Heart right ventricle (tissue), 16 donors: ENCODE measurements at places on chromosomes 7 and 10. TPM values are rescaled to one million over a fixed set of nuclear protein-coding genes. Genes with fewer than 3 reads are reported as not detected.

- DNase-seq = no peak
These were observed 7.9 kb downstream of the ESYT2 start for GRCh38 chr7:158821171-158822031.

DNA sequence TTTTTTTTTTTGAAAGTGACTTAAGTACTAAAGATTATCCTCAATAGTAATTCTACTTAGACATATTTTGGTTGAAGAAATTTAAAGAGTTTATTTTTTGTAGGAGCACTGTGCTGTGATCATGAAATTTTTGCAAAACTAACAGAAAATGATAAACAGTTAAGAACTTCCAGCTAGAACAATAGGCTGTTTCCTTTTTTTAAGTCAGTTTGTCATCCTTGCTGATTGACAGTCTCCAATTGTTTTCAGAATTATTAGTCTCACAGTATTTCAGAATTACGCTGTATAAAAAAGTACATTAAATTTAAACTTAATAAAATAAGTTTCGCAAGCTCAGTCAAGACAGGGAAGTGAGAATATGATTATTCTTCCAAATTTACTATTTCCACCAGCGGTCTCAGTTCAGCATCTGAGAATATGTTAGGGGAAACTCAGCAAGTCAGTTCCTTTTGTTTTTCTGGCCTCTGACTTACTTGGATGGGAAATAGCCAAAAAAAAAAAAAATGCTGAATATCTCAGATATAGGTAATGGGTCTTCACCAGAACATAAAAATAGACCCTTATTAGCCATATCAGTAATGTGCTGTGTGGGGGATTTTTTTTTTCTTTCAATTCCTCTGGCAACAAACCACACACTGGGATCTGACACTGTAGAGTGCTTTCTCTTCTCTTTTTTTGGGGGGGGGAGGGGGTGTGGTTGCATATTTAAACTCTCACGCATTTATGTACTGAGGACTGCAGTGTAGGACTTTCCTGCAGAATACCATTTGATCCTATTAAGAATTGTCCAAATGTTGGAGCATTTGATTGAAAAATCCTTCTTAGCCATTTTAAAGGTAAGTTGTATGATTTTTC lies at the start of gene CD36:
Gene CD36, plus strand, starts transcription at position 732 of the 855 bp plus-strand sequence. CDS start 8,099 bp downstream, outside the sequence.
- peak; percentile 70 for DNase-seq

DNA sequence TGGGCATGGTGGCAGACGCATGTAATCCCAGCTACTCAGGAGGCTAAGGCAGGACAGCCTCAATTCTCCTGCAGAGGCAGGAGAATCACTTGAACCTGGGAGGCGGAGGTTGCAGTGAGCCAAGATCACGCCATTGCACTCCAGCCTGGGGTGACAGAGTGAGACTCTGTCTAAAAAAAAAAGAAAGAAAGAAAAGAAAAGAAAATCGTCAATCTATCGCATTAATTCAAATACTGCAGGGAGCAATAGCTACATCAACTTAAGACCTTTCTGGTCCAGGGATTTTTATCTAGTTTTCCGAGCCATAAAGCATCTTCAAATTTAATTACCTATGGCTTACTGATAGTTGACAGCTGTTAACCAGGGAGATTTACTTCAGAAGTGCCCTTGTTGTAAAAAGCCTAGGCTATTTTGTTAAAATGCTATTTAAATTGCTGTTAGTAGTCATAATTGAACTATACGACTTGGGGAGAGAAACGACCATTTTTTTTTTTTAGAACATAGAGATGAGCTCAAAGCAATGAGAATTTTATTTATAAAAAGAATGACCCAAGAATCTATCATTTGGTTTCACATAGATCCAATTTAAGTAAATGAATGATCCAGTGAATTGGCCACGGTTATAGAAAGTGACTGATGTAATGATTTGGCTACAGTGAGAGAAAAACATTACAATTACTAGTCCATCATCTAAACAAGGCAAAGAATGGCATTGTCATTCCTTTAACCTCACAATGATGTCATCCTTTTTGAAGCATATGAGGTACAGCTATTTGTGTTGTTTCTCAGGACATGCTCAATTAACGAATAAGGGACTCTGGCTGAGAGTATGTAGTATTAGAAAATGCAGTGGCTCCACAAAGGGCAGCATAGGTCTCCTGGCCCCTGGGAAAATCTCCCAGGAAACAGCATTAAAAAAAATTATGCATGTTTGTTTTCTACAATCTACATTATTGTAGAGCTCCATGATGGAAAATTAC lies 85.3 kb downstream of the SEMA3C start:
- DNase-seq = no peak

DNA sequence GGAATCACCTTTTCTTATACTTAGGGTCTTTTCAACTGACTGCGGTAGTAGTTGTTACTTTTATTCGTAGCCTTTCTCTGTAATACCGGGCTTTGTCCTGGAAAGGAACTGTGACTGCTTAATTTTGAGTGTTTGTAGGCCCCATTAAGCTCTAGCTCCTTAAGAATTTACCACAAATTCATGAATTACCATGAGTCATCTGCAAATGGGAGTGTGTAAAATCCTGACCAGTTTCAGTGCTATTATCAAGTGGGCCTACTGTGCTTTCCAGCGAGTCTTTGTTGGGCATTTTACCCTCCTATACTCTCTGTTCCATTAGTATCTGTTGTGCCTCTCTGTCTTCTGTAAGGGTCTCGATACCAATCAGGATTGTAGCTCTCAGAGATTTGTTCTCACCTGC lies 49.7 kb downstream of the ZMYND11 start:
- DNase-seq = no peak

DNA sequence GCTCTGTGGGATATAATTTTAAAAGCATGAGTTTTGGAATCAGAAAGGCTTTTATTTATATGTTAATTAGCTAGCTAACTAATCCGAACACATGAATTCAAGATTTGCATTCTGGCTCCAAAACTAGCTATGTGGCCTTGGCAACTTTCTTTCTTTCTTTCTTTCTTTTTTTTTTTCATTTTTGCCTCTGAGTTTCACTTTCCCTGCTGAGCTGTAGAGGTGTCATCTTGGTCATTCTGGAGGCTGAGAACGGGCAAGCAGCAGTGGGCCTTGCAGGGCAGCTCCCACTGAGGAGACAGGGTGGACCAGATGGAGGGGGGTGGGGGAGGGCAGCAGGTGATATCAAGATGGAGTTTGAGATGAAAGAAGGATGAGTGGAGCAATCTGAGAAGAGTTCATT lies 24.8 kb upstream of the SFMBT2 start:
- no peak for DNase-seq

Gene ARL3
- 10.9 TPM for total RNA-seq

Gene SGCE
- total RNA-seq = 25.0 TPM
